ENCODE measurements at places on chromosomes 13 and 19.

DNA sequence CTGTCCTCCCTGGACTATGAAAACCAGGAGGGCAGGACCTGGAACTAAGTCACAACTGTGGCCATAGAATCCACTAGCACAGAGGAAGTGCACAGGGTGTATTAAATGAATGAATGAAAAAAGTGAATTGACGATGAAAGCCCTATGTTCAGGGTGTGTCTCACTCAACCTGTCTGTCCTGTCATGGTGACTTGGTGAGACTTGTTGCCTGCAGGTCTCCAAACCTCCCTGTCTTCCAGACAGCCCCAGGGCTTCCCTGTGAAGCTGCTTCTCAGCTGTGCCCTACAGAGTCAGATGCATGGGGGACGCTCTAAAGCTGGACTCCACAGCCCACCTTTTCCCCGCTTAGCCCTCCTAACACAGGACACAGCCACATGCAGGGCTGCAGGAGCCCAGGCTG is 4.8 kb upstream of the IGFL1 start:
- no peak for DNase-seq

GRCh38 chr13:93326234-93326811 is 99.7 kb downstream of the GPC6 start:
- DNase-seq = no peak

DNA sequence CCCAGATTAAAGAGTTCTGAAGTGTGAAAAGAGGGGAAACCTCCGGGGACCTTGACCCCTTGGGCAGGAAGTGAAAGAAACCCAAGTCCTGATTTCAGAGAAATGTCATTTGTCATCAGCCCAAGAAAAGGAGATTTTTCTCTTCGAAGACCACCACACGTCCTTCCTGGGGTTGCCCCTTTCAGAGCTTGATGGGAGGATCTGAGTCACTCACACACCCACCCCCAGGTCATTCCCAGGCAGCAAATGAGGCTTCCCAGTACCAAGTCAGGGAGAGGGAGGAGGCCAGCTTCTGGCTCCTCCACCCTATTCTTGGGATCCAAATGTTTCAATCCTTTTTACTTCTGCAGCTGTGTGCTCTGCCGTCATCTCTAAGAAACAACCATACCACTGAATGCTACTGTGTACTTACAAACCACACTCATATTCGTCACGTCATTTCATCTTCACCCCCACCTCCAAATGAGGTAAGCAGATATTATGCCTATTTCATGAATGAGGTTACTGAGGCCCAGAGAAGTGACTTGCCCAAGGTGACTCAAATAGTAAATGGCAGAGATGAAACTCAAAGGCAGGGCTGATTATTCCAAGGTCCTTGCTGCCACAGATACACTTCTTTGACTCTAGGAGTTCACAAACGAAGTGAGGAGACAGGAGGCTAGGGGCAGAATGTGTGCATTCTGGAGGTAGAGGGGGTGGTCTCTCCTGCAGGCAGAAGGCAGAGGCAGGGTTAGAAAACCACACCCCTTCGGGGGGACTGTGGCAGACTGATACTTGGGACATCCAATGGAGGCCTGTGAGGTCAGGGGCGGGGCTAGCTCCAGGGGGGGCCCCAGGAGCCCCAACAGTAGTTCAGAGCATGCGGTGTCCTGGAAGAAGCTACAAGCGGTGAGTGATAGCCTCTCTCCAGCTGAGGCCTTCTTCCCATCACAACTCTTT is 5.0 kb upstream of the KMT2B start:
- no peak for DNase-seq

DNA sequence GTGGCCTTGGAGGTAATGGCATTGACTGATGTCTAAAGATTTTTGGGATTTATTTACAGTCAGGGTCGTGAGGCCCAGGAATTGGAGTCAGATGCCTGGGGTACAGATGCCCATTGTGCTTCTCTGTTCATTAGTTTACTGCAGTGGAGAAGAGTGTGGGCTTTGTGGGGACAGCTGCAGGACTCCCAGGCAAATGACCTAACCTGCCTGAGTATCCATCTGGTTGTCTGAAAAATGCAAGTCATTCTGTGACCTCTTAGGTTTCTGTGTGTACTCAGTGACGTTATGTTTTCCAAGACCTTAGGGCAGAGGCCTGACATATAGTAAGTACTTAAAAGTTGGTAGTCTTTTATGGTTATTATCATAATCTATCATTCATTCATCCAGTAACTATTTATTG is 60.5 kb downstream of the SPATA13 start:
- DNase-seq = no peak
